Cerebellar nuclear complex (tissue), 1 donor: ENCODE measurements at places on chromosomes 11 and 22.

DNA sequence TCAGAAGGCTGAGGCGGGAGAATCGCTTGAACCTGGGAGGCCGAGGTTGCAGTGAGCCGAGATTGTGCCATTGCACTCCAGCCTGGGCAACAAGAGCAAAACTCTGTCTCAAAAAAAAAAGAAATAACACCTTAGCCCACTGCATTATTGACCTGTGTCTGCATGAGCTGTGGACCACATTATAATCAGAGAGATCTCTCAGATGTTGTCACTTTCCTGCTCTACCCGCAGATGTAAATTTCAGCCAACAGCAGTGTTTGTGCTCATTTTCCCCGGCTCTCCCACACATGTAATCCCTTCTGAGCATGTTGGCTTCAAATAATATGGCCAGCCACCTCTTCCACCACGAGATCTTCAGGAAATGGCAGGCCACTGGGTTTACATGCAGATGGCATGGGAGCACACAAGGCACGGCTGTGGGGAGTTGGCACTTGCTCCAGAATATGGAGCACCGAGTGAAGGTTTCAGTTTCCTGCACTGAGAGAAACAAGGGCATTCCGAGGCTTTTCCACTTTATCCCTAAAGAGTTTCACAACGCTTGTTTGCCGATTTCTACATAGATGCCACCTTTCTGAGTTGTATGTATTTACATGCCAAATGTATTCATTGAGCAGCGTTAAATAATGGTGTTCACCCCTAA lies 19.7 kb downstream of the CDPF1 start:
- DNase-seq, result no peak

GRCh38 chr11:66100272-66101065 lies 30.4 kb downstream of the PACS1 start:
- peak; percentile 52 for DNase-seq

DNA sequence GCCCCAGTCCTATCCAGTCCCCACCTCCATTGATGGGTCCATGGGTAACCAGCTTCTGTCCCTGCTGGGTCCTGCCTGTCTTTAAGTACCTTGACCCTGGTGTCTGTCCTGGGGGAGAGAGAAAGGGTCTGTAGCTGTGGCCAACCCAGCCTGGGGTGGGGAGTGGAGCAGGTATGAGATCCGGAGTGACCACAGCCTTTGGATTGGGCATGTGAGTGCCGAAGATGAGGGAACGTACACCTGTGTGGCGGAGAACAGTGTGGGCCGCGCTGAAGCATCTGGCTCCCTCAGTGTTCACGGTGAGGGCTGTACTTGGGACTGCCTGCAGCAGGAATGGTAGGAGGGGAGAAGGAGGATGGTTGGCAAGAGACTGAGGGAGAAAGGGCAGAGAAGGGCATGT lies 5.2 kb downstream of the ROBO3 start:
- DNase-seq, result no peak

DNA sequence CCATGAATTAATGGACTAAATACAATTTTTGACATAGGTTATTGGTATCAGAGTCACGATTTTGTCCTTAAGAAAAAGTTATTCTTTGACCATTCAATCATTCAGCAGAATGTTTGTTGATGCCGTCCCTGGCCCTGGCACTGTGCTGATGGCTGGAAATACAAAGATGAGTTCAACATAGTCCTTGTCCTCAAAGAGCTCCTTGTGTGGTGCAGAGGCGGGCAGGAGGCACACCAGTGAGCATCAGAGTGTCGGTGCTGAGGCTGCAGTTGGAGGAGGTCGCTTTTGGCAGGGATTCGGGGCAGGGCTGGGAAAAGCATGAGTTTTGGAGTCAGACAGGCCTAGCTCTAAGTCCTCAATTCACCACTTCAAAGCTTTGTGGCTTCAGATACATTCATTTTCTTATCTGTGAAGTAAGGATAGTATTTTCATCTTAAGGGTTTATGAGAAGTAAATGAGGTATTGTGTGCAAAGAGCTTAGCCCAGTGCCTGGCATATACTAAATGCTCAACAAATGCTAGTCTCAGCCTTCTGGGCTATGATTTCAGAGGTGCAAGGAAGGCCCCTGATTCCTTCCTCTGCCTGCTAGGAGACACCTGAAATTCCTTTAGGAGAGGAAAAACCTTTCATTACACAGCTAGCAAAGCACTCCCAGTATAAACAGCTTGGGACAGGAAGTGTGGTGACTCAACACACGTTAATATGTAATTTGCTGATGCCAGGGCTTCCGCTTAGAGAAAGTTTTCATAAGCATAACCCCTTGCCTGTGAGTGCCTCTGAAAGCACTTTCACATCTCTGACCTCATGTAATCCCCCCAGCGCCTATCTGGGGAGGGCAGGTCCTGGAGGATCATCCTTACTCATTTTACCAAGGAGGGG lies 113.8 kb downstream of the NECTIN1 start:
- no peak for DNase-seq

- no peak for DNase-seq
These were observed 29.2 kb upstream of the PGM2L1 start for GRCh38 chr11:74427384-74427886.

GRCh38 chr22:42967933-42968332 lies 47.0 kb downstream of the PACSIN2 start:
- DNase-seq, result no peak

- DNase-seq, result no peak
These were observed 7.8 kb downstream of the PIM3 start for GRCh38 chr22:49968313-49968830.

- no peak for DNase-seq
These were observed 75.7 kb downstream of the JRKL start for GRCh38 chr11:96465512-96465911.

- no peak for DNase-seq
These were observed 54.1 kb downstream of the PDHX start for GRCh38 chr11:34970480-34970879.

DNA sequence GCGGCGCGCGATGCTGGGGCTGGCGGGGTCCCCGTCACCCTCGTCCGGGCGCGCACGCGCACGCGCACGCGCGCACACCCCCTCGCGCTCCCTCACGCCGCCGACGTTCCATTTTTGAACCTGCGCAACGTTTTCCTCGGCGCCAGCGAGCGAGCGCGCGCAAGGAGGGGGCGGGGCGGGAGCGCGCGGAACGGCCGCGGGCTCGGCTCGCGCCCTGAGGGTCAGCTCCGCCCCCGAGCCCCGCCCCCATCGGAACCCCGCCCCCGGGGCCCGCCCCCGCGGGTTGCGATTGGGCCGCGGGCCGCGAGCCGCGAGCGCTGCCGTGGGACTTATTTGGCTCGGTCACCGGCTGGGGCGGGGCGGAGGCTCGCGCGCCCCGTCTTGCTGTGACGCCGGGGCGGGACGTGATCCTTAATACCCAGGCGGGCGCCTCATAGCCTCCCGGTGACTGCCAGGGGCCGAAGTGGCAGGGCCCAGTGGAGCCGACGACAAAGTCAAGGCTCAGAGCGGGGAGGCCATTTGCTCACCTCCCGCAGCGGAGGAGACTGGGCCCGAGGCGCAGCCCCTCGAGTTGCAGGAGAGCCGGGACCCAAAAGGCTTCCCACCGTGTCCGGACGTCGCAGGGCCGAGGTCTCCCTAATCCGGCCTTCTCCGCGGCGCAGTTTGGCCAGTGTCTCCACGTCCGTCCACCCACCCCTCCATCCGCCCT lies at the start of gene CBX7:
TSS of gene CBX7 (minus strand) at position 170 of the 709 bp plus-strand sequence. CDS start 236 bp downstream, outside the sequence.
- DNase-seq, result peak; percentile 57

DNA sequence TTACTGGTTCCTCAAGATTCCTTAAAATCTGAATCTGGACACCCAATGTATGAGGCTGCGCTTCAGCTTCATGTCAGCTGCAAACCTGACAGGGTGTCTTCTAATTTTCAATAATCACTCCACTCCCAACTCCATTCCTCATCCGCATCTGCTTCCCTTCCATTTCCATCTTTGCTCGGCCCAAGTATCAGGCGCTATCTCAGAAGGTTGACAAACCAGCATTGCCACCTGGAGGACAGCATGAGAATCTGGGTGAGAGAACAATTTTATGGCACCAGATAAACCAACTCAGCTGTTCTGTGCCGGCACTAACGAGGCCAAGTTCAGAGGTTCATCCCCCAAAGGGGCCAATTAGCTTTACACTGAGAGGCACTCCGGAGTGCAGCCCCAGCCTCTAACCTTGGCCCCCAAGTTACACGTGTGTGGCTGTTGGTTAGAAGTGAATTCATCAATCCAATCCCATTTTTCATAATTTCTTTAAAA lies 79.1 kb upstream of the LMO2 start:
- no peak for DNase-seq

DNA sequence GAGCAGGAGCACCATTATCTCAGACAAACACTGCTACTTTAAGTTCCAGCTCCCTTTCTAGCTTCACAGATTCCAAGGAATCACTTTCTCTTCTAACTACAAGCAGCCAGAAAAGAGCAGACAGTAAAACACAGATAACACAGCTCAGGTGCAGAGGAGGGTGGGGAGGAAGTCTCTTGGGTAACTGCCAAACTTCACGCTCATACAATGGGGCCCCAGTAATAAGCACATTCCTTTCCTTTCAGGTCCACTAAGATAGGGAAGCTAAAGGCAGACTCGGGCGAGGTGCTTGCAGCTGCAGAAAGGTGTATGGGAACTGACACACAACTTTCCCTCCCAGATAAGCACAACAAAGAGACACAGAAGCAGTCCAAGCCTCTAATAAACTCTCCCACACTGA lies 69.2 kb upstream of the OR9G4 start:
- no peak for DNase-seq

GRCh38 chr11:76610871-76611475 lies 59.6 kb downstream of the LRRC32 start:
- DNase-seq, result no peak

- no peak for DNase-seq
These were observed 15.2 kb downstream of the ZBTB16 start for GRCh38 chr11:114074546-114075343.

GRCh38 chr22:43173976-43174720 lies 12.8 kb downstream of the TTLL12 start:
- DNase-seq, result no peak

- DNase-seq, result no peak
These were observed 96.3 kb downstream of the SWAP70 start for GRCh38 chr11:9760193-9760575.

DNA sequence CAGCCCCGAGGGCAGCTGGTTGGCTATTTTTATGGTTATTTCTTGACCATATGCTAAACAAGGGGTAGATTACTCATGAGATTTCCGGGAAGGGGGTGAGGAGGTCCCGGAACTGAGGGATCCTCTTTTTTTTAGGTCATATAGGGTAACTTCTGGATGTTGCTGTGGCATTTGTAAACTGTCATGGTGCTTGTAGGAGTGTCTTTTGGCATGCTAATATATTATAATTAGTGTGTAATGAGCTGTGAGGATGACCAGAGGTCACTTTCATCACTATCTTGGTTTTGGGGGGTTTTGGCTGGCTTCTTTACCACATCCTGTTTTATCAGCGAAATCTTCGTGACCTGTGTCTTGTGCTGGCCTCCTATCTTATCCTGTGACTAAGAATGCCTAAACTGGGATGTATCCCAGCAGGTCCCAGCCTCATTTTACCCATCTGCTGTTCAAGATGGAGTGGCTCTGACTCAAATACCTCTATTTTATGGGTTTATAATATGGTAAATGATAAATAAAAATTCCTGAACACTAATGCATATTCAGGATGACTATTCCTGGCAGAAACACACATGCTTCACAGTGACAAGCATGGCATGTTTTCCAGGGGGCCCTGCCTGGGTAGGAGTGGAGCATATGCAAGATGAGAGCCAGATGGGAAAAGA lies 11.2 kb downstream of the KREMEN1 start:
- DNase-seq, result no peak
